Muscle of arm (tissue), 14 donors: ENCODE measurements at places on chromosomes 12 and 14. TPM values are rescaled to one million over a fixed set of nuclear protein-coding genes. Genes with fewer than 3 reads are reported as not detected.

The IL26 gene
- polyA plus RNA-seq, result not detected

DNA sequence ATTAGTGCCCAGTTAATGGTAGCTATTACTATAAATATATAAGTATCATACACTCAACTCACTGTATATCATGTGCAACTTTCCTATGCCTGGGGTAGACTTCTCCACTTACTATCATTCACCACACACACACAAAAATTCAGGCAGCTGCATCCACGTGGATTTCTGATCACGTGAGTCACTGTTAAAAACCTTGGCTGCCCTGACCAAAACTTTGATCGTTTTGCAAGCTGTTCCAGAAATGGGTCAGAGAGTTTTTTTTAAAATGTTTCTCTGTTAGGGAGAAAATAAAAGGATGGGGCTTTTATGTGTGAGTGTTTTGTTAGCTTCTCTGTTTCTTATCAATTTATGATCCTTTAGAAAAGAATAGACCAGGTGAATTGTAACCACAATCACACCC is 198.2 kb upstream of the CNOT2 start:
- DNase-seq, result no peak

- no peak for DNase-seq
Observed at GRCh38 chr12:94628819-94629472, 21.4 kb downstream of the TMCC3 start.

DNA sequence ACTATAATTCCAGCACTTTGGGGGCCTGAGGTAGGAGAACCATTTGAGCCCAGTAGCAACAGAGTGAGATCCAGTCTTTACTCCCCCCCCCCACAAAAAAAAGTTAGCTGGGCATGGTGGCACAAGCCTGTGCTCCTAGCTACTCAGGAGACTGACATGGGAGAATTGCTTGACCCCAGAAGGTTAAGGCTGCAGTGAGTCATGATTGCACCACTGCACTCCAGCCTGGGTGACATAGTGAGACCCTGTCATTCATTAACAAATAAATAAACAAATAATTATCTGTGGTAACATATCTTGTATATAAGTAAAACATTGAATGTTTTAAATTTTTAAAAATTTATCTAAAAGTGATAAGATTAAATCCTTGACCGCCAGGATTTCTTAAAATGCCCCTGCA is 4.8 kb downstream of the ENTPD5 start:
- no peak for DNase-seq
